Pancreas (tissue), 10 donors: ENCODE measurements at places on chromosomes 11 and 22. TPM values are rescaled to one million over a fixed set of nuclear protein-coding genes. Genes with fewer than 3 reads are reported as not detected.
A peak's percentile ranks its signal among the peaks of the same experiment; 100 is the strongest.

GRCh38 chr11:86438685-86439084, 64.0 kb downstream of the CCDC81 start:
- DNase-seq, result no peak

DNA sequence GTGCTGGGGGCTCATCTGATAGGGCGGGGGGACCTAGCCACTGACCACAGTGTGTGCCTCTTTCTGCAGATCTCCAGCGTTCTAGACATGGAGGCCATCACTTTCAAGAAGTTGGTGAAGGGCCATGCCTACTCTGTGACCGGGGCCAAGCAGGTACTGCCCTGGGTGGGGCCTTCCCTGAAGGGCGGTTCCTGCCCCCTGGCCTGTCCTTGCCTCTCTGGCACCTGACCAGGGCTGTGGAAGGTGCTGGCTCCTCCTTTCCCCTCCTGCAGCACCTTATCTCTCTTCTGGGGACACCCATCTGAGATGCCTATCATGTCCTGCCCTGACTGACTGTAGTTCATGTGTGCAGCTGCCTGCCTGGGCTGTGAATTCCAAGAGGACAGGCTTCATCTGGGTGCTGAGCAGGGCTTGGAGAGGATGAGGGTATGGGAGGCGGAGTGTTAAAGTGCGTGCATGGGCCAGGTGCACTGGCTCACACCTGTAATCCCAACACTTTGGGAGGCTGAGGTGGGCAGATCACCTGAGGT, 5.5 kb downstream of the CAPN1 start:
- no peak for DNase-seq

DNA sequence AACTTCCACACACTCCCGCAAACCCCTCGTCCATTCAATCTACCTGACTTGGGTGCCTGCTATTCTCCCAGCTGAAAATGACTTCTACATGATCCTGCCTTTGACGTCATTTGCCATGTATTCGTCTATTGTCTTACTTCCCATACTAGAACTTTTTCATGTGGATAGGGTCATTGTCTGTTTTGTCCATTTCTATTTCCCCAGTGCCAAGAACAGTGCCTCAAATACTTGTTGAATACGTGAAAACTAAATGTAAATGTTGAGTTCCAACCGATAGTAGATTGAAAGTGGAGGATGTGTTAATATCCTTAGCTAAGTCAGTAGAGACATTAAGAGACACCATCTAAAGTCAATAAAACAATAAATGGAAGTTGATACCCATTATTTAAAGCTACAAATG, 935 bp downstream of the TRIM68 start:
- DNase-seq, result no peak

DNA sequence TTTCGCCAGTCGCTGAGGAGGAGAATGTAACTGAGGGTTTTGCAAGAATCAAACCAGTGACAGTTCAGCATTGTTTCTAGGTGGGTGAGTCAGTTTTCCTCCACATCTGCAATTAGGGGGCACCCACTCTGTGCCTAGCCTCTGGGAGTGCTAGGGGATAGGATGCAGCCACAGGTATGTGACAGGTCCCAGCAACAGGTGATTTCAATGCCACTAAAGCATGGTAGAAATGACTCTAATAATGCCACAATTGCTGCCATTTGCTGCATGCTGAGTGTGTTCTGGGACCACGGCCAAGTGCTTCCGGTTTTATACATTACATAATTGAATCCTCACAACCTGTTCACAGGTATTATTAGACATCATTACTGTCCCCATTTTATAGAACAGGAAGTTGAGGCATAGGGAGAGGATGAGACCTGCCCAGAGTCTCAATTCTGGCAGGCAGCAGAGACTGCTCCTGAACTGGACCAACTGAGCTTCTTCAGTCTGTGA, 556 bp downstream of the CRYBB2 start:
- no peak for DNase-seq

DNA sequence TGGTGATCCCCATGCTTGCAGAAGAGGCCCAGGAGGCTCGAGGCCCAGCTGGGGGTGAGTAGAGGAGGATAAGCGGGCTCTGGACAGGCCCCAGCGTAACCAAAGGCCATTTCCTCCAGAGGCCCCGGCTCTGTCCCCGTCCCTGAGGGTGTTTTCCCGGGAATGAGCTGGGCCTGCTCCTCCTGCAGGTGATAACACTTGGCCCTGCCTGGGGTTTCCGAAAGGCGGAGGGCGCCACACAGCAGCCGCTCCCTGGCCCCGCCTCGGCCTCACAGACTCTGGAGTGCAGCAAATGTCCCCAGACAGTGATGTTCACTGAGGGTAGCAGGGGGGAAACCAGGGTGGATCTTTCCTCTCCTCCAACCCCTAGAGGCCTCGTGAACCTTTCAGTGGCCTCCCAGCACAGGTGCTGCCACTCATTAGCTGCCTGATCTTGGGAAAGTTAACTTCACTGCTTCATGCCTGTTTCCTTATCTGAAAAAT, 10.5 kb upstream of the MGAT3 start:
- DNase-seq, result no peak

- no peak for DNase-seq
These were observed 35.0 kb downstream of the SGSM3 start for GRCh38 chr22:40405178-40406062.

GRCh38 chr11:2097998-2098690, 41.0 kb downstream of the IGF2 start:
- DNase-seq, result no peak

GRCh38 chr11:40314327-40314726, 1145.1 kb downstream of the LRRC4C start:
- DNase-seq, result no peak

DNA sequence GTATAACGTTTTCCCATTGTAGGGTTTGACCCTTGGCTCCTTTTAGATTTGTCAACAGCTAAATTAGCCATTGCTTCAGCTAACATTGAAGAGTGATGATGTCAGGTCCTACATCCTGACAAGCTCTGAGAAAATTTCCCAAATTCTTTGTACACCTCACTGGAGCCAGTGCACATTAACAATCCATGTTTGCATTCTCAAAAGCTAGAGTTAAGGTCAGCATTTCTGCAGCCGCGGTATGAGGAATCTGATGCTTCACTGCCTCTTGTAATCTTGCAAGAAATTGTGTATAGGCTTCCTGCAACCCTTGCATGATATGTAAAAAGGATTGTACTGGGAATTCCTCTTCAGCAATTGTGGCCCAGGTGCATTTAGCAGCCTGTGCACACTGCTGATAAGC, 33.1 kb upstream of the NCAM1 start:
- DNase-seq, result no peak

DNA sequence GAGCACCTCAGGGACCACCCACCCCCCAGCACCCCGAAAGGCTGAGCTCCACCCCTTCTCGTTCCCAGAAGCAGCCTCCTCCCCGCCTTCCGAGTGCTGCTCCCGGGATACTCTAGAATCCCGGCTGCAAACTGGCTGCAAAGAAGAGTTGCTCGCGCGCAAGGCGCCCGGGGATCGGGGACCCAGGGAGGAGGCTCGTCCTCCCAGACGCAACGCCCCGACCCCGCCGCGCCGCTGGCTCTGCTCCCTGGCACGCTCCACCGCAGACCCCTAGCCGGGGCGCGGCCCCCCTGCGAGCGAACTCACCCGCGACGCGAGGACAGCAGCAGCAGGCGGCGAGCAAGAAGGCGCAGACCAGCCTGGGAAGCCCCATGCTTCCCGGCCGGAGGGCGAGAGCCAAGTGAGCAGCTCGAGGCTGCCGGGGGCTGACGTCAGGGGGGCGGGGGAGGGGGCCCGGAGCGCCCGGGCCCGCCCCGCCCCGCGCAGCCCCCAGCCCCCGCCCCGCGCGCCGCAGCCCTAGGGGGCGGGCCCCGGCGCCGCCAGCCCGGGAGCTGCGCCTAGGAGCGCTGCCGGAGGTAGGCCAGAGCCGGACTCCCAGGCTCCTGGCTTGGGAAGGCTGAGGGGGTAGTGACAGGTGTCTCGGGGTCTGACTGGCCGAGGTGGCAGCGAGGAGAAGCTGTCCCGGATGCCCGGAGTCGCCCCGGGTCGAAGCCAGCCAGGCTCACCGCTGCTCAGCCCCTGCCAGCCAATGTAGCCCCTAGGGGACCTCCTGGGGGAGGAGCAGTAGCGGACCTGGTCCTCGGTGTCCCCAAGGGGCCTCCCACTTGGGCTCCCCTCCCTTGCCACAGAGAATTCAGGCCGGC, at the start of gene MCAM:
MCAM (minus strand) TSS at position 402 of the 863 bp plus-strand sequence; CDS start at position 373, 29 bp downstream.
- no peak for DNase-seq

GRCh38 chr11:119067371-119068222, at the start of gene VPS11:
VPS11 (plus strand) TSS chr11:119067818; CDS start chr11:119067824, 6 bp downstream.
- DNase-seq, result peak; percentile 96

DNA sequence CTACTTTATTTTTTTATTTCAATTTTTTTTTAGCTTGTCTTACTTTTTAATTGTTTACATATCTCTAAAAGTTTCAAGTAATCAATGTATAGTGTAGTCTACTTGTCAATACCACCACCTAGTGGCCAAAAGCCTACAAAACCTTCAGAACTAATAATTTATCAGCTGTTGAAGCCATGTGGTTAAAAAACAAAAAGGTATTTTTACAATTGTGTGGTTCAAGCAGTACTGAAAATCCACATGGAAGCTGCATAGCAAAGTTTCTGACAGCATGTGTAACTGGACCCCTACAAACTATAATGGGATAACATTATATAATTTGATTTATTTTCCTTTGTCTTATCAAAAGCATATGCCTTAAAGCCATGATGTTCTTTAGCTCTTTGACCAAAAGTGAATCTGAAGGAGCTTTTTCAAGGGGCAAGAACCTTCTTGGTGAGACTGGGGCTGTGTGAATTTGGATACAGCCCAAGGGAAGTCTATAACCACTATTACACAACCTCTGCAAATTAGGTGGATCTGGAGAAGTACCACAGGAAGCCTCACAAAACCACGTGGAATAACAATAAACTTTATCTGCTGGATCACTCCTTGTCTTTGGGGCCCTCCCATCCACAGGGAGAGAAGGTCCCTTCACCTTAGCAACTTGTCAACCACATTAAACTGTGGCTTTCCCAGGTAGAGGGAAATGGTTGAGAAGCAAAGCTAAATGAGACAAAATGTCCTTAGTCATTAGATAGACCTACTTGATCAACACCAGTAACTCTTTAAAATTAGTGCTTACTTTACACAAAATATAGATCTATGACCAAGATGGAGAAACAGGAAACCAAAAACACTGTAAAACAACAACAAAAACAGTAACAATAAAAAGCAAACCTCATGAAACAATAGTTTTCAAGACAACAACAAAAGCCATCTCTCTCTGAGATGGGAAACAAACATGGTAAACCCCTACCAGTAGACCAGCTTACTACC, 9.9 kb downstream of the NARS2 start:
- DNase-seq, result peak; percentile 36

- no peak for DNase-seq
These were observed 17.6 kb upstream of the AMOTL1 start for GRCh38 chr11:94750319-94751217.

DNA sequence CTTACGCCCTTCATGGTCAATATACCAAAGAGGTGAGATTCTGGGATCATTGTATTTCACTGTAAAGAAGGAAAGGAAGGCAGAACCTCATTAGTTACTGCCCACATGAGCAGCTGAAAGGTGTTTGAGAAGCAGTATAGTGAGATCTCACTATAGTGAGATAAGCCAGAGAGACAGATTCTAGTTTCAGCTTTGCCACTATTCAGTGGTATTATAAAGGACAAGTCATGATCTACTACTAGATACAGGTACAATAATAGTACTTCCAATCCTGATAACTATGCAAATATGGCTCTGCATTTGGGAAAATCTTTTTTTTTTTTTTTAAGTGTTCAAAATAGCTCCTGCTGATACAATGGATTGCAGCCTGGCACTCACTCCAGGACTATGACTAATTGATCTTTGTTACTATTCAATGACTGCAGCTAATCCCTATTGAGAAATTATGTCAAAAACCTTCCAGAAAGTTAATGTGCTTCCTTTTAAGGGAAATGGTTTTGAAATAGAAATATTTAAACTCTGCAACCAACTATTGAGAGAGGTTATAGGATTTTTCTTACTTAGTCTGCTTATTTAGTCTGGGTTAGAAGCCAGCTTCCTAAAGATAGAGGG, 8.3 kb upstream of the DLAT start:
- DNase-seq, result no peak

DNA sequence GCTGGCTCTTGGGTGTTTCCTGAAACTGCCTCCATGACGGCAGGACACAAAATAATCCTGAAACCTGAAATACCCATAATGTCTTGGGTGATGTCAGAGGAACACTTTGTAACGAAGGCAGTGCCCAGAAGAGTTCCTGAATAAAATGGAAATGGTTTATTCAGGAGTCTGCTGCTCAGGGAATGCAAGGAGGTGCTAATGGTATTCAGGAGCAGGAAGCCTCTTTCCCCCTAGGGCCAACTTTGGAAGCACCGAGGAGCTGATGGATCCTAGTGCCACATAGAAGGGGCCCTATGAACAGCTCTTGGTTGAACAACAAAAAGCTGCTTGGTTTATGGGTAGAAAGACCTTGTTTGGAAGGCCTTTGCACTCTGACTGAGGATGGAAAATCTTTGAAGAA, 15.5 kb downstream of the TREH start:
- DNase-seq, result no peak

GRCh38 chr11:76459846-76460245, 15.0 kb downstream of the EMSY start:
- DNase-seq, result no peak

- DNase-seq, result no peak
These were observed 7.6 kb upstream of the MS4A10 start for GRCh38 chr11:60777572-60777971.

- no peak for DNase-seq
These were observed 31.2 kb upstream of the C11orf87 start for GRCh38 chr11:109390752-109391151.

DNA sequence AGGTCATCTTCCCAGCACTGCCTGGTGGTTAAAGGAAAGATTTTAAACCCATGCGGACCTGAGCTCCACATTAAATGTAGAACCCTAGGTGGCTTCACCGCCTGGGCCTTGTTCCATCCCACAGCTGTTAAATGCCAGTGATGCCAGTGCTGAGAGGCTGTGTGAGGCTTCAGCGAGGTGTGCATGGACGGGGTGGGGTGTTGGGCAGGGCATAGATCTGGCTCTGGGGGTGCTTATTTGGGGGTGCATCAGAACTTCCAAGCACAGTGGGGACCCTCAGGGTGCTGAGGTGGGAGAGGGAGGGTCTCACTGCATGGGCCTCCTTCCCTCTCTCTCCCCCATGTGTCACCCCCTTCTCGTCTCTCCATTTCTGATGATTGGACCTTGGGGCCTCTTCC, 90.1 kb upstream of the B3GAT1 start:
- no peak for DNase-seq

DNA sequence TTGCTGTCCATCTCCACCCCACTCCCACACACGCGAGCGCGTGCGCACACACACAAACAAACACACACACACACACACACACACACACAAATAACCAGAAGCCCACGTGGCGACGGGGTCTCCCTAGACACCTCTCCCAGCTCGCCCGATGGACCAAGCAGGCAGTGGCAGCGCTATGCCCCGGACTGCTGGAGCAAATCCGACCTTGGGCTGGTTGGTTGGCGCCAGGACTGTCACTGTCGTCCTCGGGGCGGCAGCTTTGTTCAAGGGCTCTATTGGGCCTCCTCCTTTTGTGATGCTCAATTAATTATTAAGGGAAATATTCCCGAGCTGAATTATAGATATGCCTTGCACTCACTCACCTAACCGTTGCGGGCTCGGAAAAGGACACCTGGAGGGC, 1.7 kb upstream of the KCNA4 start:
- no peak for DNase-seq

- DNase-seq, result no peak
These were observed 498.7 kb downstream of the METTL15 start for GRCh38 chr11:28606930-28607329.

The IGSF22 gene
- polyA plus RNA-seq, result 0.84 TPM

The SMIM35 gene
- not detected for polyA plus RNA-seq

The HBB gene
- 3.9 TPM for polyA plus RNA-seq

The OAF gene
- polyA plus RNA-seq, result 35.0 TPM

The SULT4A1 gene
- 1.1 TPM for polyA plus RNA-seq

The PHETA2 gene
- polyA plus RNA-seq, result 10.9 TPM

The NAV2 gene
- polyA plus RNA-seq, result 5.8 TPM

The PSMA1 gene
- 115 TPM for polyA plus RNA-seq
